ENCODE measurements at places on chromosomes 16 and 17.

- DNase-seq, result peak; percentile 8
Measured at GRCh38 chr16:2527071-2527783, 4.0 kb downstream of the CEMP1 start.

DNA sequence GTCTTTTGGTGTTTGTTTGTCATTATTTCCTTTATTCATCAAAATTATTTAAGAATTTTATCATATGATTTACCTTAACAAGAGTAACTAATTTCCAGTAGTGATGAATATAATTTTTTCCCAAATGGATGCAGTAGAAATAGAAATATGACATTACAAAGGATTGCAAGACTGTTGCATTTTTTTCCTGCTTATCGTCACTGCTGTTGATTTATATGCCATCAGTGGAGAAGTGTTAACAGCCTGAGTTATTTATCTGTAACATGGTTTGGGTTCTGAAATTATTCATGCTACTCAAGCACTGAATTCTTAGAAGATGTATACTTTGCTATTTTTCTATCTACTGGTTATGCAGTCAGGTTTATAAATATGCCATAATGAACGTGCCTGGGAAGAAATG is 68.6 kb downstream of the TMEM100 start:
- DNase-seq, result no peak

- no peak for DNase-seq
Measured at GRCh38 chr17:8031261-8031661, 7.6 kb upstream of the ALOX15B start.

GRCh38 chr17:78585006-78585630 is 7.9 kb upstream of the DNAH17 start:
- DNase-seq, result no peak

DNA sequence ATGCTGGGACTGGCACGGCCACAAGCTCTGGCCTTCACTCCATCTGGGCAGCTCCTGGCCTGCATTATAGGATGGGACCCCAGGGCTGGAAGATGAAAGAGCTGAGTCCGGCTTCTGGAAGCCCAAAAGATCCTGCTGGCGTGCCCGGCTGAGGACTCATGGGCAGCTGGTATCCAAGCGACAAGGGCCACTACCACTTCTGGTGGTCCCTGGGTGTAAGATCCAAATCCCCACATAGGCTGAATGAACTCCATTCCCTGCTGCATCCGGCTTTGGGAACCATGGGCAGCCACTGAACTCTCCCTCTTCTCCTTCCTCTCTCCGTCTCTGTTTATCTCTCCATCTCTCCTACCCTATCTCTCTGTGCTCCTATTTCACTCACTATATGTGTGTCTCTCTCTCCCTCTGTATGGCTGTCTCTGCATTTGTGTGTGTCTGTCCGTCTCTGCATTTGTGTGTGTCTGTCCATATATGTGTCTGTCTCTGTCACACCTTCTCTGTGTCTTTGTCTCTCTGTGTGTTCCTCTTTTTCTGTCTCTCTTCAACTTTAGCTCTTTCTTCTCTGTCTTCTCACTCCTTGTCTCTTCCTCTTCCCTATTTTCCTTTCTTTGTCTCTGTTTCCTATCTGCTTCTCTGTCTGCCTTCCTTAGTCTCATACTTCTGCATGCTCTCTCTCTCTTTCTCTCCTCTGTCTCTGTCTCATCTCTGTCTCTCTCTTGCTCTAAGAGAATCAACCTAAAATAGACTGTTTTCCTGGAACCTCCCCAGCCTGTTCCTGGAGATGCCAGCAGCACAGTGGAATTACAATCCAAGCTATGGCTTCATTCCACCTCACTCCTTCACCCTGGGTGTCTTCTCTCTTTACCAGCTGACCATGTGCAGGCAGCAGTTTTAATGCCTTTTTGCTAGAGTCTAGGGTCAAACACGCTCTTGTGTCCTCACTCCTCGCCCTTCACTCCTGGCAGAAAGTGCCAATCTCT is 60.4 kb upstream of the IRX6 start:
- no peak for DNase-seq

- DNase-seq, result no peak
Measured at GRCh38 chr16:59087641-59088040, 353.5 kb upstream of the GOT2 start.

DNA sequence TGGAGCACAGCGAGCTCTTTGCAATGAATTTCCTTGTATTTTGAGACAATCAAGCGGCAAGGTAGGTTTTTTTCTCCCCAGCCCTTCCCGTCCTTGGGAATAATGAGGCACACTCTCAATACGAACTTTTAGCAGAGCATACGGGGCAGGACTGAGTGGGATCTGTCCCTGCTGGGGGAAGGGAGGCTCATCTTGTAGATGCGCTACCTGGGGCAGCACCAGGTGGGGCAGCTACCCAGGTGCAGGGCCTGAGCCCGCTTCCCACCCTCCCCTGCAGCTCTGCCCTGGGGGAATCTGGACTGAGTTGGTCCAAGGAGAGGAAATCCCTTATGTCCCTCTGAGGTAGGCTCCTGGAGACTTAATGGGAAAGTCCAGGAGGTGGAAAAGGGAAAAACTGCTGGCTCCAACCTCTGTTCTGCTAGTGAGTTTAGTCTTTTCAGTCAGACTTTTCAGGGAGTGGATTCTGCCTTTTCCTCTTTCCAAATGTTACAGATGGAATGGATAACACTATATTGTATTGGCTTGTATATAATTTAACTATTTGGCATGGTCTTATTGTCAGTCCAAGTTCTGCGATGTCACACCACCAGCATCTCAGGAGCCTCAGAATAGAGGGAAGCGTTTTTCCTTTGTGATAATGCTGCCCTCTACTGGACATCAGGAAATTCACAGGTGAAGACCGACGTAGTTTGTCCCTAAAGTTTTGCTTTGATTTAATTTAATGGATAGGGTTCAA is 9.6 kb upstream of the CES1 start:
- peak; percentile 53 for DNase-seq

- no peak for DNase-seq
Measured at GRCh38 chr17:6086603-6087400, 16.6 kb downstream of the WSCD1 start.

- no peak for DNase-seq
Measured at GRCh38 chr16:2963074-2963722, 877 bp upstream of the KREMEN2 start.

DNA sequence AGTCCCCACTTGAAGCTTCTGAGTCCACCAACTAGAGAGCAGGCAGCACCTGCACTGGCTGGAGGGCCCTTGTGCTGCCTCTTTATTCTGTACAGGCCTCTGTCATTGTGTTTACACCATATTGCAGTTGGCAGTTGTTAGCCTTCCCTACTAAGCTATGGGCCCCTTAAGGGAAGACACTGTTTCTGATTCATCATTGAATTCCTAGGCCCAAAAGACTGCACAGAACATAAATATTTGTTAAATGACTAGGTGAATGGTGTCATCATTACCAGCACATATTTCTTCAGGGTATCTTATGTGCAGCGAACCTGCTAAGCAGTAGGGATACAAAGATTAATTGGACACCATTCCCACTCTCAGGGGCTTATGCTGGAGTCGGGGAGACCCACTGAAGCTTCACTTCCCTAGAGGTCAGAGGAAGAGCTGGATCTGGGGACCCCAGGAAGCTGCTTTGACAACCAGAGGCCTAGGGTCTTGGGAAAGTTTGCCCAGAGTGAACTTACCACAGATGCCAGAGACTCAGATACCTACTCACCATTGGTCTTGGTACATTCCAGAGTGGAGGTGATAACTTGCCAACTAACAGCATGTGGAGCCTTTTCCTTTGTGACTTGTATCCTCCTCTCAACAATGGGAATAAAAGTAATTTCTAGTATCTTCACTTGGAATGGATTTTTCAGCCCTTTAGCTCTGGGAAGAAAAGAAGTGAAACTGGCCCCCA is 28.7 kb upstream of the DDX52 start:
- DNase-seq, result no peak

GRCh38 chr17:47708864-47709541 is 15.0 kb downstream of the TBKBP1 start:
- no peak for DNase-seq

DNA sequence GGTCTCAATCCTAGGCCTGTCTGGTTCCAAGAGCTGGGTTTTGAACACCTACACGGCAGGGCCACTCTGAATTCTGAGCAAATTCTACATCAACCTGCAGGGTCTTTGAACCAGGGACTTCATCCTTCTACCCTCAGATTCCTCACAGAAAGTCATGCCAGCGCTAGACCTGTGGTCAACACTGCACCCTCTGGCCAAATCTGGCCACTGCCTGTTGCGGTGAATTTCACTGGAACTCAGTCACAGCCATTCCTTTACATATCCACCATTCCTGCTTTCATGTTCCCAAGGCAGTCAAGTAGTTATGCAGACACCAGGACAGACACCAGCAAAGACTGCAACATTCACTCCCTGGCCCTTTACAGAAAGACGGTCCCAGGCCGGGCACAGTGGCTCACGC is 144.6 kb downstream of the C16orf95 start:
- no peak for DNase-seq

- DNase-seq, result peak; percentile 76
Measured at GRCh38 chr17:74431568-74432423, at the start of gene GPRC5C. GPRC5C (plus strand) TSS chr17:74432088; CDS start chr17:74439777, 7,689 bp downstream.

DNA sequence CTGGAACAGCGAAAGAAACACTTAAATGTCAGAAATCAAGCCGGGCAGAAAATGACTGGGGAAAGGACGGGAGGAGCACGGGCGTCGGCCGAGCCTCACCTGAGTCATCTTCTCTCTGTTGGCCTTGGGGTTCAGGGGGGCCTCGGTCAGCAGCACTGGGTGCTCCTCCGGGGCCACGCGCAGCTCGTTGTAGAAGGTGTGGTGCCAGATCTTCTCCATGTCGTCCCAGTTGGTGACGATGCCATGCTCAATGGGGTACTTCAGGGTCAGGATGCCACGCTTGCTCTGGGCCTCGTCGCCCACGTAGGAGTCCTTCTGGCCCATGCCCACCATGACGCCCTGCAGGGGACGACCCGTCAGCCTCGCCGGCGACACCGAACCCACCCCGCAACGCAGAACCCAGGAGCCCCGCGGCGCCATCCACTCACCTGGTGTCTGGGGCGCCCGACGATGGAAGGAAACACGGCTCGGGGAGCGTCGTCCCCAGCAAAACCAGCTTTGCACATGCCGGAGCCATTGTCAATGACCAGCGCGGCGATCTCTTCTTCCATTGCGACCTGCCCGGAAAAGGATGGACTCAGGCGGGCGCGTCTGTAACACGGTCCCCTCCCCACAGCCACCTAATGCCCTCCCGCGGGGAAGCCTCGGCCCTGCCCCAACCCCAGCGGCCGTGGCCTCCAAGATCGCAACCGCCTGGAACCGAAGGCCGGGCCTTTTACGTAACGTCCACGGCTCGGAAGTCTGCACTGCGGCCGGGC is 616 bp downstream of the ACTG1 start:
- no peak for DNase-seq

DNA sequence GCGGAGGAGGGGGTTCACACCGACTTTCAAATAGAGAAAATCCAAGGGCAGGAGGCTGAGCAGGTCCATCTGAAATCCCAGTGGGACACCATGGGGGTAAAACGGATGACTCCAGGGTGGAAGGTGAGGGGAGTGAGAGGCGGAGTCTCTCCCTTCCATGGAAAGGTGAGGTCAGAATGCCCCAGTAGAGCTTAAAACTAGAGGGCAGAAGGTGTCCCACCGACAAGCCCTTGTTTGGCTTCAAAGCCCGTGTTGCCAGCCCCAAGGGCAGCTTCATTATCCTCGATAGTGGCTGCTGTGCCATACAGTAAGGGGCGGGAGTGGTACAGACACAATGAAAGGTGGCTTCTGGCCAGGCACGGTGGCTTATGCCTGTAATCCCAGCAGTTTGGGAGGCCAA is 55.7 kb downstream of the CNGB1 start:
- no peak for DNase-seq

DNA sequence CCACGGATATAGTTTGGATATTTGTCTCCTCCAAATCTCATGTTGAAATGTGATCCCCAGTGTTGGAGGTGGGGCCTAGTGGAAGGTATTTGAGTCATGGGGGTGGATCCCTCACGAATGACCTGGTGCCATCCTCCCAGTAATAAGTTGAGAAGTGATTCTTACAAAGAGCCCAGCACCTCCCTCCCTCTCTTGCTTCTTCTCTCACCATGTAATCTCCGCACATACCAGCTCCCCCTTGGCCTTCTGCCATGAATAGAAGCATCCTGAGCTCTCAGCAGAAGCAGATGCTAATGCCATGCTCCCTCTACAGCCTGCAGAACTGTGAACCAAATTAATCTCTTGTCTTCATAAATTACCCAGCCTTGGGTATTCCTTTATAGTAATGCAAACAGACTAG is 41.9 kb upstream of the RBBP6 start:
- DNase-seq, result no peak

DNA sequence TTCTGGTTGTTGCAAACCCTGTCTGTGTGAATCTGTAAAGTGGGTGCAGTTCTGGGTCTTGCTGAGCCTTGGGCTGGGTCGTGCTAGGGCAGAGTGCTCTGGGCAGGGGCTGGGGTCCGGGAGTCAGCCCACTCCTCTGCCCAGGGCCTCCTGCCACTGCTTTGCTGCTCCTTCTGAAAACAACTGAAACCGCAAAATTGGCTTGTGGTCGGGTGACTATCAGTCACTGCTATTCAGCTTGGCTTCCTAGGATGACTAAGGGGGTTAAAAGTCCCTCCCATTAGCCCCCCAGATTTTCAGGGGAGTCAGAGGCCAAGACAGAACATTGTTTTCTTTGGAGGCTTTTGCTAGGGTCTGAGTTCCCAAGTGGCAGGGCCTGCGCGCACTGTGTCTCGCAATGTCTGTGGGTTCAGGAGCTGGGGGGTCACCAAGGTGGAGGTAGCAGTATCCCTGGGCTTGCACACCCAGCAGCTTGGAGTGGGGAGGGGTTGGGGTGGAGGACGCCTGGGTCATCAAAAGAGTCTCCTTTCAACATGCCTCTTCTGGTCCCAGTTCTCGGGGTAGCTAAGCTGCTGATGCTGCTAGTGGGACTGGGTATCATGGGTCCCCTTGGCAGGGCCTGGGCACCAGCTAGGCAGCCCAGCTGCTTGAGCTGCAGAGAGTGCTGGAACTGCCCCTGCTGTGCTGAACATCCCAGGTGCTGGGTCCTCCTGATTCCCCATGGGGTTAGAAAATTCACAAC is 13.5 kb upstream of the TBX21 start:
- DNase-seq, result no peak

DNA sequence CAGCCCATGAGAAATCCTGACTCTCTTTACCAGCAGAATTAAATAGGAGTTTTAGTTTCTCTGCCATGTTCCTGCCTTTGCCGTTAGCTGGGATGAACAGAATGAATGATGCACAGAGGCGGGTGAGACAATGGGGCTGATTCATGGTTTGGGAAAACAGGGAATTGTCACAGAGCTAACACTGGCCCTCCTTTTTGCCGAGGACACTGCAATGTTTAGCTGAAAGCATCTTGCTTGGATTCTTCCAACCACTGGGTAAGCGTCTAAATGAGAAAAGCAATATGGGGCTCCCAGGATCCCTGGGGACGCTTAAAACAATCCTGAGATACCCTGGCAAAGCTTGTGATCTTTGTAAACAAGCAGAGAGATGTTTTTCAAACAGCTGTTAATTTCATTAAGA is 12.8 kb upstream of the PAFAH1B1 start:
- DNase-seq, result peak; percentile 41

GRCh38 chr17:16909472-16910246 is 62.3 kb downstream of the TNFRSF13B start:
- DNase-seq, result no peak

Measured in D341Med (cell line).